ENCODE measurements at places on chromosomes 5 and 9. TPM values are rescaled to one million over a fixed set of nuclear protein-coding genes. Genes with fewer than 3 reads are reported as not detected.

The IL3 gene
- not detected for total RNA-seq

The PLPPR1 gene
- total RNA-seq = not detected

The FUT7 gene
- total RNA-seq = not detected

The SLC6A18 gene
- total RNA-seq = not detected

The UNC13B gene
- 52.7 TPM for total RNA-seq

The PRLR gene
- total RNA-seq = 0.35 TPM

The SDHA gene
- total RNA-seq = 128 TPM

The MCTP1 gene
- total RNA-seq = 22.3 TPM

The PKD2L2 gene
- not detected for total RNA-seq

The DCTN3 gene
- 50.4 TPM for total RNA-seq

The GRXCR2 gene
- total RNA-seq = not detected

The HTR4 gene
- not detected for total RNA-seq

The TAF11L10 gene
- total RNA-seq = not detected

The CDKN2B gene
- total RNA-seq = 27.5 TPM

The LHX3 gene
- not detected for total RNA-seq

The OMD gene
- not detected for total RNA-seq
